Stimulated activated CD4-positive, alpha-beta T cell treated with anti-CD3 and anti-CD28 coated beads, Interleukin-12 subunit alpha, Interleukin-12 subunit beta, amount 100 ng/mL, for 4 hours (primary cell): ENCODE measurements at places on chromosomes 2 and 18.

DNA sequence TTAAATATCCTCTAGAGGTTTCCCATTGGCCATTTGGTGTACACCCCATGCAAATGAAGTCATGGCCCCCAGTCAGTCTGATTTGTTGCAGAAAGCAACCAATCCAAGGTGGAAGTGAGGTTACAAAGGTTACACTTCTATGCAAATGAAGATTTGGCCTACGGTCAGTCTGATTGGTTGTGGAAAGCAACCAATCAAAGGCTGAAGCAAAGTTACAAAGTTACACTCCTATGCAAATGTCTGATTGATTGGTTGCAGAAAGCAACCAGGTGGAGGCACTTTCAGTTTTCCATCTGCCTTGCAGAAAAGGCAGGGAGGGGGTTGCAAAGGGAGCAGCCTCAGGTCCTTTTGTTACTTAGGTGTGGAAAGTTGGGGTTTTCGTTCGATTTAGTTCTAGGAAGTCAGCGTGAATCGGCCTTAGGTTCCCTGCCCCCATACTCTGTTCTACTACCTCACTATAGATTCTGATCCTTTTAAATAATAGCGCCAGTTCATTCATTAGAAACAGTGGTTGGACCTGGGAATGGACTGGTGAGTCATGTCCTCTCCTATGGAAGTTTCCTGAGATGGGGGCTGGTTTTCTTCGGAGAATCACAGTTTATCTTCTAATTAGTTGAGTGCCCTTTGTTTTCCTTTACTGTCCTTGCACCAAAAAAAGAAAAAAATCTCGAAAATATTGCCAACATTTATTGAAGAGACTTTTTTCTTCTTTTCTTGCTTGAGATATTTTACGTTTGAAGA is 279.5 kb downstream of the AGAP1 start:
- DNase-seq = no peak

DNA sequence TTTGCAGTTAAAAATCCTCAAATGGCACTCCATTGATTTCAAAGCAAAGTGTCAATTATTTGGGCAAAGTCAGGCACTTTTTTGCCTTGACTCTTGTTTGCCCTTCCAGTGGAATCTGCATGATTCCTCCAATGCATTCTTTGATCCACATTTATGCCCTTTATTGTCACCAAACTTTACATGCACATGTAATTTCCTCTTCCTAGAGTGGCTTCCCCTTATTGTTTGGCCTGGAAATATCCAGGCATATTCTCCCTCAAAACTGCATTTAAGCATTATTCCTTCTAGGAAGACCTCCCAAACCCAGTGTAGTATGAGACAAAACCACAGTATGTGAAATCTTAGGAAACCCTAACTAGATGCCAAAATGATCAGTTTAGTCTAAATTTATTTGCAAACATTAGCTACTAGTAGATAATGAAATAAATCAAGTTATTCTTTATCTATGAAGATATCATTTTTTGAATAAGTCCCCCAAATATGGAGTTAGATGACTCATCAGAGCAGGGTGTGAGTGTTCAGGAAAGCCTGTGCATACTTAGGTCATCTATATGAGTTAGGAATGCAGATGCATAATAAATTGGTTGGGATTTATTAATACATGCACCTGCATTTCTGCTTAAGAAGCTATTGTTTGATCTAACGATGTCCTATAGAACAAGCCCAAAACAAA is 433.3 kb upstream of the TCF4 start:
- DNase-seq = no peak

DNA sequence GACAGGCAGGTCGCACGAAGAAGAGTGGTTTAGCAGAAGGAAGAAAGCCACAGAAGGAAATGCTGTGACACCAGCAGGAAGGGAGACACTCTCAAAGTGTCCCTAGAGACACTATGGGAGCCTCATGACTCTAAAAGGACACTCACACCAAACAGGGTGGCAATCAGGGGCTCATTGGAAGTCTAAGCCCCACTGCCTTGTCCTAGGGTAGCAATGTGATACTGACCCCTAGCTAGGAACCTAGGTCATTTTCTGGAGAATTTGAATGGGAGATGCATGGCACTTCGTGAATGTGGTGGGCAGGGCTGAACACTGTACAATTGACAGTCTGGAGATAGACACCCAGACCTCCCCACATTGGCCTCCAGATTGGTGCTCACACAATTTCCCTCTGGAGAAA is 385.0 kb downstream of the EIPR1 start:
- DNase-seq = no peak

- no peak for DNase-seq
These were observed 93.1 kb downstream of the INPP5D start for GRCh38 chr2:233153146-233153798.

DNA sequence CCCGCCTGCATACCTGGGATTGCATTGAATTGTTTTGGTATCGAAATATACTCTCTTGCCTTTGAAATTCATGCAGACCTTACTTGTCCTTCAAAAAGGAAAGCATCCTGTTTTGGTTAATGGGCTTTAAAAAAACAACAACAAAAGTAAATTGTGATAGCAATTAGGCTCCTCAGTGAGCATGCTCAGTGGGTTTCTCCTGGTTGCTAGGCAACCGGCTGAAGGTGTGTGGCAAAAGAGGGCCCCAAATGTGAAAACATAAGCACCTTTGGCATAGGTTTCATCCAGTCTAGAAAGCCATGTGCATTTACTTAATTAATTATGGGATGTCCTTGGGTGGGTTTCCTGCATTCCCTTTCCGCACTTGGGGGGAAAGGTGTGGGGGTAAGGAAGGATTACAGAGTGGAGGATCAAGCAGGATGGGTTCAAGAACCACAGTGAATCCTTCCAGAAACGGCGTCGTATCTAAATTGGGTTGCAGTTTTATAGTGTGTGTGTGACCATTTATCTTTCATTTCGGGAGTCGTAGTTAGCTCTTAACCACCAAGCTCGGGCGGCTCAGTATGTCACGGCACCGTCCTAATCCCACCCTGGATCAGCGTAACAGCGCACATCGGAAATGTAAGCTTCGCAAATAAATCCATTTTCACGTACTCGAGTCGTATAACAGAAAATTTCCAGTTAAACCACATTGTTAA is 274.9 kb upstream of the TCF4 start:
- no peak for DNase-seq

GRCh38 chr2:8451273-8451672 is 230.6 kb upstream of the ID2 start:
- no peak for DNase-seq

GRCh38 chr2:145012214-145012670 is 492.3 kb upstream of the ZEB2 start:
- no peak for DNase-seq

DNA sequence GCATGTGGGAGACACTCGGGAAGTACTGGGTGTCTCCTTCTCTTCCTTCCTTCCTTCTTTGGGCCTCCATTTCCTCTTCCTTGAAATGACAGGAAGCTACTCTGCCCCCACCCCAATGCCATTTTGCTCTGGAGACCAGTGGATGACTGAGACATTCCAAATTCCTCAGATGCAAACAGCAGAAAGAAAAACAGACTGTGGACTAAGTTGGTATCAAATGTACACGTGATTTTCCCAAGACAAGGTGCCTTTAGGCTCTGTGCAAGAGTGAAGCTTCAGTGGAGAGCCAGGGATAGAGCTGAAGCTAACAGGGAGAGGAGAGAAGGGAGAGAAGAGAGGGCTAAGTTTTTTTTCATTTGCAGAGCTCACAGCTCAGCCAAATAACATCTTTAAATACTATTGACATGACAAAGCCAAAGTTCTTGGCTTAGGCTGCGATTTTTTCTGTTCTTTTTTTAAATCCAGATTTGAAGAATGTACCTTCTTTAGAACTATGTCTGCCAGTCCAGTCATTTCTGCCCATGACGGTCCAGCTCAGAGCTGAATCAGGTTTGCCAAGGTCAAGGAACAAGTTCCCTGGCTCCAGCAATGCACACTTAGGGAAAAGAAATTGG is 84.5 kb upstream of the LCLAT1 start:
- no peak for DNase-seq

GRCh38 chr2:111711270-111711669 is 172.7 kb downstream of the ANAPC1 start:
- no peak for DNase-seq

GRCh38 chr18:13612196-13612997 is 114.0 kb downstream of the FAM210A start:
- peak; percentile 47 for DNase-seq

DNA sequence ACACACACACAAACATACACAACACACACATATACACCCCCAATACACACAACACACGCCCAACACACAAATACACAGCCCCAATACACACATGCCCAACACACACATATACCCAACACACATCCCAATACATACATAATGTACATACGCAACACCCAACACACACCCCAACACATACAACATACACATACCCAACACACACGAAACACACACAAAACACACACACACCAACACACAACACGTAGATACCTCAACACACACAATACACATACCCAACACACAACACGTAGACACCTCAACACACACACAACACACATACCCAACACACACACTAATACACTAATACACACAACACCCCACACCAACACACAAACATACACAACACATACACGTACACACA is 8.9 kb upstream of the STK25 start:
- DNase-seq = no peak

DNA sequence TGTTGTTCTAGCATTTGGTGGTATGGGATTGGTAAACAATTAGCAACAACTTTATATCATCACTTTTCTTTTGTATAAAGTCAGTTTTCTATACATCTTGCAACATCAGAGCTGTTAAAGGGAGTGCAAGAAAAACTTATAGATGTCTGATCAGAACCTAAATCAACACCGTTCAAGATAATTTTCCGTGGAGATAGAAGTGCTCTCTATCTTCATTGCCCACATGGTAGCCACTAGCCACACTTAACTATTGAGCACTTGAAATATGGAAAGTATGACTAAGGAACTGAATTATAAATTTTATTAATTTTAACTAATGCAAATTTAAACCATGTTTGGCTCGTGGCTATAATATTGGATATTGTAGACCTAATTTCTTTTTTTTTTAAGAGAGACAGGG is 5.2 kb downstream of the TTC27 start:
- DNase-seq = no peak

GRCh38 chr18:54716586-54716985 is 111.7 kb upstream of the RAB27B start:
- no peak for DNase-seq
